ENCODE measurements at places on chromosomes 12 and 14.

DNA sequence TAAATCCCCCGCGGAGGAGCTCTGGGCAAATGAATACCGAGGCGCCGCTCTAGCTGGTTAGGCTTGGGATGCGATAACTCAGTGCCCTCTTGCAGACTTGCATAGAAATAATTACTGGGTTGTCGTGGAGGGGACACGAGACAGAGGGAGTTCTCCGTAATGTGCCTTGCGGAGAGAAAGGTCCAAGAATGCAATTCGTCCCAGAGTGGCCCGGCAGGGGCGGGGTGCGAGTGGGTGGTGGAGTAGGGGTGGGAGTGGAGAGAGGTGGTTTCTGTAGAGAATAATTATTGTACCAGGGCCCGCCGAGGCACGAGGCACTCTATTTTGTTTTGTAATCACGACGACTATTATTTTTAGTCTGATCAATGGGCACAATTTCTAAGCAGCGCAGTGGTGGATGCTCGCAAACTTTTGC, 2.5 kb upstream of the TBX5 start:
- no peak for DNase-seq

- DNase-seq: no peak
Observed at GRCh38 chr12:49957570-49957967, 4.1 kb upstream of the AQP5 start.

DNA sequence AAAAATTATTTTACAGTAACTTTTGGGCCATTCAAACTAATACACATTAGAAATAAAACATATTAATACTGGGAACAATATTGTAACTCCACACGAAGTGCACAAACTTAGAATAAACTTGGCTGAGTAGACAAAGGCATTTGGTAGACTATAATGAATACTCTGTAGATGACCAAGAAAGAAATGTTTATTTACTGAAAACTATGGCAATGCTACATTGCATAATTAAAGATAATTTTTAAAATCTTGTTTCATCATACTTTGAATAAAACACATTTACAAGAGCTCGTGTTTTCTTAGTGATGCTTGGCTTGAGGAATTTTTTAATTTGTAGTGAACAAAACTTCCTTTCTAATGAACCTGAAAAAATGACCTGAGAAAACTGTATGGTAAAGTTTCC, 21.3 kb downstream of the RERG start:
- DNase-seq: no peak

DNA sequence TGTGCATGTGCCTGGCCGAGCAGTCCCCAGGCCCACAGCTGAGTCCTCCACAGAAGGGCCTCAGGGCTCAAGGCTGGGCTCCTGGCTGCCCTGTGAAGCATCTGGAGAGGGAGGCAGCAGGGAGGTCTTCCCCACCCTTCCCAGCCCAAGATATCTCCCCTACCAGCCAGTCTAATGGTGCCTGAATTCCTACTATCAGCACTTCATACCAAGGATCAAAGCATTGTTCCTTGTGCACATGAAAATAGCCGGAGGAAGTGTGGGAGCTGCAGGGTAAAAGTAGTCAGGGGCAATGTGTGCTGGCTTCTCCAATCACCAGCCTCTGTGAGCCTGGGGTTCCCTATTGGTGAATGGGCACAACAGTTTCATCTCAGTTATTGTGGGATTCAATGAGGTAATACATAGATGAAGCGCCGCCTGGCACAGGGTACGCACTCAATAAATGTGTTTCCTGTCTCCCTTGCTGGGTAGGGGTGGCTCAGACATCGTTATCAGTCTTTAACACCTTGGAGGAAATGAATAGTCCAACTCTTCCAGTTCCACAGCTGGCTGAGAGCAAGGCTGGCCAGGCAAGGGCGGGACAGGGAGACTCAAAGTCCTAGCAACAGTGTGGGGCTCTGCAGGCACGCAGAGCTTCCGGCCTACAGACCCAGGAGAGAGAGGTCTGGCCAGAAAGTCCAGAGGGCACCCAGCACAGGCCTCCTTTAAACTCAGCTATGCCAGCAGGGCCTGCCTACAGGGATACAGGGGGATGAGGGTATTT, 39.1 kb upstream of the PNMA1 start:
- no peak for DNase-seq

- DNase-seq: no peak
Observed at GRCh38 chr12:106289196-106289681, 13.3 kb upstream of the TCP11L2 start.

DNA sequence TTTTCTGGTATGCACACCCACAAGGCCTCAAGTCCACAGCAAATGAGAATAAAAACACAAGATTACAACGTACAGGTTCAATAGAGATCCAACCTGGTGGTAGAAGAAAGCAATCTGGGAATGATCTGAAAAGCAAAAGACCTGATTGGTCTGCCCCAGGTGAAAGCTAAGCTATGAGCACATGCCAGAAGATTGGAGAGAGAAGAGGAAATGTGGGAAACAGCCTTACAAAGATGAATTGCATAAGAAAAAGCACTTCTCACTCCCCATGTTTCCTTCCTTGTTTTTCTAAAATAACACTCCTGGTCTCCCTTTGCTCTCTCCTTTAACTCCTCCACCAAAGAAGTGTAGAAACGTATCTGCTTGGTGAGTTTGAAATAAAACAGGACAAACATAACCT, 77.3 kb upstream of the ANO6 start:
- DNase-seq: no peak

GRCh38 chr12:131758016-131758739, 47.3 kb downstream of the SFSWAP start:
- DNase-seq: no peak

- no peak for DNase-seq
Observed at GRCh38 chr12:76374386-76375020, 26.3 kb upstream of the BBS10 start.

- DNase-seq: no peak
Observed at GRCh38 chr14:95068521-95068920, 88.8 kb downstream of the DICER1 start.

- no peak for DNase-seq
Observed at GRCh38 chr12:121955258-121956237, 37.2 kb downstream of the CFAP251 start.

DNA sequence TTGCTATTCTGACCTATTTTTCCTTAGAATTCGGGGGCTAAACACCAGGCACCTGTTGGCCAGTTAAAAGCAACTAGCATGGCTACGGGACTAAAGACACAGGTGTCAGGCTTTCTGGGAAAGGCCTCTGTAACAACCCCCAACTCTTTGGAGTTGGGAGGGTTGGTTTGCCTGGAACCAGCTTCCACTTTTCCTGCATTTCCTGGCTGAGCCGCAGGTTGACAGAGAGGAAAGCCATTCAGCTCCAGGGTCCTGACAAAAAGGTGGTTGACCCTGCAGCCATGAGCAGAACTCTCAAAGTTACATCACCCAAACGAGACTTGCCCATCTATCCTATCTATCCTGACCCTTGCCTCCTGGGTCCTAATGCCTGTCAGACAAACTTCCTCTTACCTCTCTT, 375.4 kb upstream of the SFSWAP start:
- DNase-seq: no peak

DNA sequence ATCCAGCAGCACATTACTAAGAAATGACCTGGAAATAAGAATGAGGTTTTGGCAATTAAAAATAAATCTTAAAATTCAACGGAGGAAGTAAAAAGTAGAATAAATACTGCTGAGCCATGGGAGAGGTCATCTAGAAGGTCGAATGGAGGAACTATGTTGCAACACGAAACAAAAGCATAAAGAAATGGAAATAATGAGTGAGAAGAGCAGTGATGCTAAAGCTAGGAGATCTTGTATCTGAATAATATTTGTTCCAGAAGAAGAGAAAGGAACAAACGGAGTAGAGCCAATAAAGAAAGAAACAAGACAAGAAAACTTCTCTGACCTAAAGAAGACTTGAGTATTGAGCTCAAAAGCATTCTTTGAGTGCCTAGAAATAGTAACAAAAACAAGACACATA, 6.6 kb upstream of the KRT7 start:
- DNase-seq: no peak

DNA sequence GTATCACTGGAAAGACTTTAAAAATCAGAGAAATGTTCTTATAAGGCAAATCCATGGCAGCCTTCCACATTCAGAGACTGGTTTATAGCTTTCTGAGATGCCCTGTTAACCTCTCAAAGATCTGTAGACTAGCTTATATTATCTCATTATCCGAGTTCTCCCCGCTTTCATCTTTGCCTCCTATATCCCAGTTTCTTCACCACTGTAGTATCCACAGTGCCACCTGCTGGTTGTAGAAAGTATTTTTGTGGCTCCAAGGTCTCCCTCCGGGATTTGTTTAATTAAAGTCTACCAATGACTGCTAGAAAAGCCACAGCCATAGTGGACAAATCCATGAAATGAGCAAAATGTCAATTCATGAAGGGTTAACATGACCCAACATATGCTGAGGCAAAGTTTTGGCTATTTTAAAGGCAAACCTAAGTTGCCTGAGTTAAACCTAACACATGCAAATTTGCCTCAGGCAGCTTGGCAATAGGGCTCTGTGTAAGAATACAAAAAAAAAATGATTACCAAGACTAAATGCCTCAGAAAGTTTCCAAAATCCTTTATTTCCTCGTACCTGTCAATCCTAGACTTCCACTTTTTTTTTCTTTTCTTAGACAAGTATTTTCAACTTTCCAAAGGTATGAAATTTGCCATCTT, 218.8 kb upstream of the BMP4 start:
- DNase-seq: peak; percentile 16

- DNase-seq: no peak
Observed at GRCh38 chr12:3595721-3596120, 104.7 kb downstream of the PRMT8 start.

DNA sequence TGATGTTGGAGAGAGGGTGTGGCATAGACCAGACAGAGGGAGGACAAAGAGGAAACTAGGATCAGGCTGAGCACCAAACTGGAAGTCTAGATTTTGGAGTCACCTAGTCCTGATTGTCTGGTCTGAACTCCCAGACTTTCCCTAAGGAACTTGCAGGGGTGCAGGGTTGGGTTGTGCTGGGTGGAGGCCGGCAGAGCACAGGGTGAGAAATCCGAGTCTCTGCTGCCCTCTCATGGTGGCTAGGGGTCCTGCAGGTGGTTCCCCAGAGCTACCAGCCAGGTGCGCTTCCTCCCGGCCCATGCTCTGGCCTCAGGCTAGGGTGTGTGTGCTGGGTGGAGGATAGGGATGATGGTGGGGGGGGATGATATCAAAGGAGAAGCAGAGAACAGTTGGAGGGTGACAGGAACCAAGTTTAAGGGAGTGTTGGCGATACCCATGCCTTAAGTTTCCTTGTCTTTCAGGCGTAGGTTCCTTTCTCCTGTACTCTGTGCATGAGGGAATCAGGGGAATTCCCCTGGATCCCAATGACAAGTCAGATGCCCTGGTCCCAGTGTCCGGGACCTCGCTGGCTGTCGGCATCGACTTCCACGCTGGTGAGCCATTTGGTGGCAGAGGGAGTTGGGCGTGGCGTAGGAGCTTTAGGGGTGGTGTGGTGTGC, 33.5 kb upstream of the NXPH4 start:
- peak; percentile 73 for DNase-seq

GRCh38 chr14:51643140-51643539, 8.6 kb upstream of the FRMD6 start:
- DNase-seq: no peak

DNA sequence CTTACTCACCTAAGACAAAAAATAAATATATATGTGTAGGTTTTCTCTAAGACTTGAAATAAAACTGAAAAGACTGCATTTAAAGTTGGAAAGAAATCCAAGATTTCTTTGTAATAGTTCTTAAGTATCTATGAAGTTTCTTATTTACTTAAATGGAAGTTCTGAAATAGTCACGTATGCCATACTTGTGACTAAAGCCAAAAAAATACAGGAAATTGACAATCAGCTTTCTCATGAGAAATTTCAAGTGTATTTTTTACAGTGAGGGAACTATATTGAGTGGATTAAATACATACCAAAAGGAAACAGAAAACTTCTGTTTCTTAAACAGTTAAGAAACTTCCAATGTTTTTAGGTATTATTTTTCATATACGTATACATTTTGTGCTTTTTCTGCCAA, 188.1 kb downstream of the DPY19L2 start:
- no peak for DNase-seq

GRCh38 chr14:29908652-29909577, 18.7 kb downstream of the PRKD1 start:
- DNase-seq: no peak

GRCh38 chr12:5522432-5523335, 90.8 kb downstream of the NTF3 start:
- no peak for DNase-seq

GRCh38 chr12:3138941-3139511, 61.8 kb downstream of the TSPAN9 start:
- DNase-seq: no peak

DNA sequence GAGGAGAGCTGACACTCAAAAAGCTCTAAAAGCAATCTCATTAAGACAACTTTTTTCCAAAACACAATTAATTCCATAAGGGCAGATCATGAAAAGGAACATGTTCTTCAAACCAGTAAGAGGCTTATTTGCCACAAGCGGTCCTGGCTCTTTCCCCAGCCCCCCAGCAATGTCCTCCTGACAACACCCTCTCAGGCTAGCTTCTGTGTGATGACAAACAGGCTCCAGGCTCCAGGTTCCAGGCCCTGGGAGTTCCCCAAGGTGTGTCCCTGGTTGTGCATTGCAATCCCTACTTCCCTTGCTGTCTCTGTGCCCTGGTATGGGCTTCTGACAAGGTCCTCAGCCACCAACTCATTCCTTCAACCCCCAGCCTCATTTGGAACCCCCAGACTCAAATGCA, 8.9 kb downstream of the HVCN1 start:
- no peak for DNase-seq

DNA sequence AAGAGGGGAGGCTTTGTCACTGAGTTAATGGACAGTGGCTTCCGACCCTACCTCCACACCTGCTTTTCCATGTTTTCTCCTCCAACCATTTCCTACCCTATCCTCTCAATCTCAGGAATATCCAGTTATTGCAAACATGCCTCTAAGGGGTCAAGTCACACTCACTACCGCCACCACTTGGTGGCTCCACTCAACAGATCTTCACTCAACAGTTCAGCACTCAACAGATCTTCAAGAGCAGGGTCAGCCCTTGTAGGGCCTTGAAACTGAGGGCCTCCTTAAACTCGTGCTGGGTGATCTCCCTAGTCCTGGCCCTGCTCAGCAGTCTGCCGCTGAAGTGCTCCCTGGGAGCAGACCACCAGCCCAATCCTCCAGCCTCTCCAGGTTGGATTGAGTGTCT, 14.2 kb downstream of the ZNF641 start:
- no peak for DNase-seq

GRCh38 chr12:6778217-6778573, 5.9 kb downstream of the LAG3 start:
- no peak for DNase-seq

DNA sequence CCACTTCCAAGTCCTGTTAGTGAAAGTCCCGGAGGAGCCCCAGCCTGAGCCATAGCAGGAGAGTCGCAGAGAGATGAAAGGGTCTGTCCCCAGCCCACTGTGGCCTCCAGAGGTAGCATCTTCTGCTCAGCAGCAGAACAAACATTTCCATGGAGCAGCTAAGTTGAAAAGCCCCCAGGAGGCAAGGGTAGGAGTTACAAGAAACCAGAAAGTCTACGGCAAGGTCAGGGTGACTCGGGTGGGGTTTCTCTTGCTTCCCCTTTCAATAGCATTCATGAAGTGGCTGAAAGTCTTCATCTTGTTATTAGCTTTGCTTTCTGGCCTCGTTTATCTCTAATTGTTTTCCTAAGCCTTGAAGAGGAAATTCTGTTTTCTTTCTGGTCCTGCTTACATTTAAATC, 151.2 kb upstream of the DIO3 start:
- DNase-seq: no peak

GRCh38 chr14:95472819-95473251, 43.6 kb downstream of the SYNE3 start:
- DNase-seq: no peak

- DNase-seq: no peak
Observed at GRCh38 chr12:779745-780734, 27.7 kb downstream of the WNK1 start.

GRCh38 chr14:51596488-51597117, 55.1 kb upstream of the FRMD6 start:
- DNase-seq: peak; percentile 11
